ENCODE measurements at places on chromosomes 3 and 15. TPM values are rescaled to one million over a fixed set of nuclear protein-coding genes. Genes with fewer than 3 reads are reported as not detected.

The GCSAM gene
- polyA plus RNA-seq = not detected

The FEZF2 gene
- polyA plus RNA-seq = 0.02 TPM

The ARID3B gene
- polyA plus RNA-seq = 0.72 TPM

The PXK gene
- 49.6 TPM for polyA plus RNA-seq

The CCR3 gene
- 0.16 TPM for polyA plus RNA-seq

The GNAT1 gene
- not detected for polyA plus RNA-seq

The ALDH1L1 gene
- not detected for polyA plus RNA-seq

The GOLGA6L7 gene
- not detected for polyA plus RNA-seq

The TFRC gene
- polyA plus RNA-seq = 118 TPM

The SLC9C1 gene
- not detected for polyA plus RNA-seq

GRCh38 chr15:96699871-96700401 is 369.4 kb downstream of the NR2F2 start:
- DNase-seq = no peak

- DNase-seq = peak; percentile 86
These were observed 102.7 kb downstream of the TBC1D5 start for GRCh38 chr3:17639765-17640164.

DNA sequence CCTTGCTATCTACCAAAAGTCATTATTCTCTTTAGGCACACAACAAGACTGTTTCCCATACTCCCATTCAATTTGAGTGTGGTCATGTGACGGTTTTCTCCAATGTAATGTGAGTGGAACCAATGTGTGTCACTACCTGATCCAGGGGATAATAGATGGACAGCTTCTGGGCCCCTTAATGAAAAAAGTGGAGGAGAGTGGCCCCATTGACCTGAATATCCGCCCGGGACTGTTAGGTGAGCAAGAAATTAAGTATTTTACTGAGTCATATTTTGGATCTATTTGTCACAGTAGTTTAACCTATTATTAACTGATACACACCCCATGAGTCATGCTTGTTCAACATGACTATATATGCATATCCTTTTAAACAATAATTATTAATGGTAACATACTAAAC is 15.1 kb upstream of the ARID3B start:
- peak; percentile 70 for DNase-seq

- DNase-seq = no peak
These were observed 1.3 kb upstream of the ABCF3 start for GRCh38 chr3:184184546-184185230.

- DNase-seq = no peak
These were observed 62.7 kb upstream of the ICE2 start for GRCh38 chr15:60541481-60542299.

- DNase-seq = no peak
These were observed 51.9 kb downstream of the SERPINI1 start for GRCh38 chr3:167787440-167787839.

DNA sequence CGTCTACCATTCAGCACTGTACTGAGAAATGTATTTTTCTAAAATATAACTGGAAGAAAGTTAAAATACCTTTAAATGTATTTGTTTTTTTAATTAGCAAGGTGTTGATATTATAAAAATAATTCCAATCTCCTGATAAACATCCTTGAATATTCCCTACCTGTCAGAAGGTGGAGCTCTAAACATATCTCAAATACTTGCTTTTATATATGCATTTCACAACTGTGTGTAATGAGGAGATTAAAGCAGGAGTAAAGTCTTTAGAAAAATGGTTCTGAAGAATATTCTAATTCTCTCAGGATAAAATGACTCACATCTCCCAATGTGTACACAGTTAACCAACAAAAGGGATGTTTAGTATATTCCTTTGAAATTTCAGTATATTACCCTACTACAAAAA is 422.7 kb downstream of the PLCL2 start:
- no peak for DNase-seq

DNA sequence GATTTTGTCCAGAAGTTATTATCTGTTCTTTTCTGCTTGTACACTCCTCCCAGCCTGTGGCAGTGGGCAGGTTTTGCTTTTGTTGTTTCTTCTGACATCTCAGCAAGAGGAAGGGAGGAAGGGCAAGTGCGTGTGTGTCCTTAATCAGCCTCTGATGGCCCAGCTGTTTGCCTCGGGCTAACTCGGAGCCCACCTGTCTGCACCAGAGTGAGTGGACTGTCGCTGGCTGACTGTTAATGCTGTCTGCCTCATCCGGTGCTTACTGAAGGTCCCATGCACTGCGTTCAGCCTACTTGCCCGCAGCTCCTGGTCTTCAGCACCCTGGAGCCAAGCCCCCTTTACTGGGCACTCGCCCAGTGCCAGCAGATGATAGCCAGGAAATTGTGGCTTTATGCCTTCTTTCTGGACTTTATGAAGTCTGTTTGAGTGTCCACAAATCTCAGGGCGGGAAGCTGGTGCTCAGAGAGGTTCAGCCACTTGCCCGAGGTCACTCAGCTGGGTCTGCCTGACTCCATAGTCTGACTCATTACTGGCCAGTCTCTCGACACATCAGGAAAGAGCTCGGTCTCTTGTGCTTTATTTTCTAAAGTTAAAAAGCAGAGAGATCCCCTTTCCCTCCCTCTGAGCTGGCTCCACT is 89.5 kb downstream of the CHRNA7 start:
- no peak for DNase-seq

DNA sequence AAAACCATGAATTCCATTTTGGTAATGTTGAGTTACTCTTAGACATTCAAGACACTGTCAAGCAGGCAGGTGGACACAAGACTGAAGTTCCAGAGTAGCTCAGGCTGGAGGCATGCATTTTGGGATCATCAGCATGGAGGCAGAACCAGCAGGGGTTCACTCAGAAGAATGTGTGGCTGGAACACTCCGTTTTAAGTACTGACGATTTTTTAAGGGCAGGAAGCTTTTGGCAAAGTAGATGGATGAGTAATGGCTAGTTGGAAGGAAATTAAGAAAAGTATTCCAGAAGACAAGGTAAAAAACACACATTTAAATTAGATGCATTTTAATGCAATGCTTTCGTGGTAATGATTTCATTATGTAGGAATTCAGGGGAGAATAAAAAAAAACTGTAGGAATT is 420.4 kb downstream of the ROBO2 start:
- peak; percentile 82 for DNase-seq

DNA sequence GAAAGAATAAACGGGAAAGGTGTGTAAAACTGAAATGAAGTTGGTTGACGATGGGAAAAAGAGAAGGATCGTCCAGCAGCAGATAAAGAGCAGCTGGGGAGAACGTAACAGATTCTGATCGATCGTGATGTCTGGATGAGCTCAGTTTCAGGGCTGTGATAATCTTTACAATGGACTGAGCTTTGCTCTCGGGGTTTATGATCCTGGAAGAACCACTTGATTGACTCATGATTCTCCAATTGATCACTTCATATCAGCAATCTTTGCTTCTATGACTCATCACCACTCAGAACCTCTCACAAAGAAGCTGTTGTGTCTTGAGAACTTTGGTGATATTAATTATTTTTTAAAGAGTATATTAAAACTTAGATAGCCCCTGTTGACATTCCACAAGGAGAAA is 690.7 kb downstream of the TUSC7 start:
- no peak for DNase-seq

GRCh38 chr3:67325231-67325630 is 327.1 kb downstream of the KBTBD8 start:
- no peak for DNase-seq

- DNase-seq = no peak
These were observed 172.2 kb downstream of the PPM1L start for GRCh38 chr3:160928183-160928726.

DNA sequence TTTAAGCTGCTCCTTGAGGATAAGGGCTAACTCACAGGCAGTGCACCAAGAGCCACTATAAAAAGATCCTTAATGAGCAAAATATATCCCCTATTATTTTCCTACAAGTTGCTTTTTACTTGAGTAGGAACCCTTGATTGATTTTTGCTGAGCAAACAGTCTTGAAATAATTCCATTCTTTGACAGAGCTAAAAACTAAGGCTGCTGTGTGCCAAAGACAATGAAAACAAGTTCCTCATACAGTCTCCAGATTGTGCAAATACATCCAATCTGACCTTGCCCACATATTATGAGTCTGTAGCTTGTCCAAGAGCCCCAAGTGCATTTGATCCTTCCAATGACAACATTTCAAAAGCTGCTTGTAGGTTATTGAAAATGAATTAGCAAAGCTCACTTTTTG is 15.0 kb downstream of the PRKAR2A start:
- DNase-seq = no peak

DNA sequence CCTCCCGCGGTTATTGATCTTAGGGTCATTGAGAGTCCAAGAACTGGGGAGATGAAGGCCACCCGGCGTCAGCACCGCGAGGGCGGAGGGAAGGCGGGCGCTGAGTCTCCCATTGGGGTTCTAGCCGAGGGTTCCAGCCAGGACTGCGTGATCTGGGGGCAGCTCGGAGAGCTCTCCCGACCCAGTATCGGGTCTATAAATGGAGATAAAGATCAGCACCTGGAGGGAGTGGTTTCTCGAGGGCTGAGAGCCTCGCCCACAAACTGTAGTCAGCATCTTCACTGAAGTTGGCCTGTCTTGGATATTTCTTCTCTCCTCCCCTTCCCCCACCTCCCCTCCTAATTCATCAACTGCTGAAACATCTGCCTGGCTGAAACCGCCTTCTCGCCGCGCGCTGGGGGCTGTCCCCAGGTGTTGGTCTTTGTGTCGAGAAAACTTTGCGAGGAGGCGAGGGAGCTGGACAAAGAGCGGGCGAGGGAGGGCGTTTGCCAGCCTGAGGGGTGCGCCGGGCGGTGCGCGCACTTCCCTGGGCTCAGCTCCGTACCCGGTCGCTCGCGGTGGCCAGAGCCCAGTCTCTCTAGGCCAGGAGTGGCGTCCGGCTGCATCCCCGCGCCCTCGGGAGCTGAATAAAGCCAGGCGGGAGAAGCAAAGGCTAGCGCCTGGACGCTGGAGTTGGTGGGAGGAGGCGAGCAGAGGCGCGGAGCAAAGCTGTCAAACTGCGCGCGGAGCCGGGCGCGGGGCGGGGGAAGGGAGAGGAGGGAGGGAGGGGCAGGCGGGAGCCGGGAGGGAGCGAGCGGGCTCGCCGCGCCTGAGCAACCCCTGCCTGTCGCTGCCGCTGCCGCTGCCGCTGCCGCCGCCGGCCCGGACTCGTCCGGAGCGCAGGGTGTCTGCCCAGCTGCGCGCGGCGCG is at the start of gene ST8SIA2:
ST8SIA2 (plus strand) TSS at position 811 of the 909 bp plus-strand sequence. CDS start 184 bp downstream, outside the sequence.
- peak; percentile 57 for DNase-seq

GRCh38 chr3:122004107-122004506 is 17.9 kb downstream of the ILDR1 start:
- DNase-seq = no peak

DNA sequence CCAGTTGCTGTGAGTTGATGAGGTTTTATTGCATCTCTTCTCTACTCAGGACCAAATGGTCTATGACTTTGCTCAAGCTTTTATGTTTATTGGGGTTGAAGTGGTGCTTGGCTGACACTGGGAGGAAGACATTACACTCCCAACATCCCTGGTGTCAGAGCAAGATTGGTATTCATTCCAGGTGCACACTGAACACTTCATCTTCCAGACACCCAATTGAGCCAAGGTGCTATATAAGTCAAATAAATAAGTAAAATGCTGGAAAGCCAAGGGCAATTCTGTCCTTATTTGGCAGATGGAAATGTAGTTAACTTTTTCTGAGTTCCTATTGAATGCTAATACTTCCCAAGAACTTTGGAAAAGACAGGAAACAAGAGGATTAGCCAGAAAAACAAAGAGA is 53.2 kb upstream of the CDV3 start:
- no peak for DNase-seq

GRCh38 chr3:128100161-128100560 is 23.5 kb downstream of the RUVBL1 start:
- DNase-seq = no peak

GRCh38 chr15:70701891-70702568 is 61.3 kb downstream of the UACA start:
- DNase-seq = peak; percentile 71

GRCh38 chr3:68059628-68060152 is 405.3 kb upstream of the SUCLG2 start:
- DNase-seq = no peak

DNA sequence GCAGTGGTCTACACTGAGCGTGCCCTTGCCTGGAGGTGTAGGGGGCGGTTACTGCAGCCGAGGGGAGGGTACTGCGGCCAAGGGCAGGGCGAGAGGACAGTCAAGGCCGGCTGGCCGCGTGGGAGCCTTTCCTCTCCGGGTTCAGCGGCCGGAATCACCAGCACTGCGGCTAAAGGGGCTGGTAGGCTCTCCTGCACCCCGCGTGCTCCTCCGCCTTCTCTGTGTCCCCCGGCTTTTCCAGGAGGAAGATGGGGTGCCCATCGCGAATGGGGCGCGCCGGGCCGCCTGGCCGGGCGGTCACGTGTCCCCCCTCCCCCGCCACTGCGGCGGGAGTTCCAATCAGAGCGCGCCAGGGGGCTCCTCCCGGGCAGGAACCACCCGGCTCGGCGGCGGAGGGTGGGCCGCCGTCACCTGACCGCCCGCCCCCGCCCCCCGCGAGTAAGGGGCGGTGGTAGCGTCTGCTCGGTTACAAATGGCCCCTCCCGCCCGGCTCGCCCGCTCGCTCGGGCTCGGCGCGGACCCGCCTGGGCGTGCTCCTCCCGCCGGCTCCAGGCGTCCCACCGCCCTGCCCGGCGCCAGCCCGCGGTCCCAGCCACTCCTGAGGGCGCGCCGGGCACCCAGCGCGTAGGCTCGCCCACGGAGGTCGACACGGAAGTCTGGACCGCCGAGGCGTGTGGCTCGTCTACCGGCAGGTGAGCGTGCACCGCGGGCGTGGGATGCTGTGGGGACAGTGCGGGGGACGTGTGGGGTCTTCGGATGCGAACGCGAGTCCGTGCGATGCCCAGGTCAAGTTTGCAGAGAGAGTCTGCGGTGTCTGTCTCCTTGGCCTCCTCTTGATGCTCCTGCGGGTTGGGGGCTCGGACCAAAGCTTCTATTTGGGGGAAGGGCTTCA is 242.6 kb upstream of the TOPAZ1 start:
- peak; percentile 69 for DNase-seq

DNA sequence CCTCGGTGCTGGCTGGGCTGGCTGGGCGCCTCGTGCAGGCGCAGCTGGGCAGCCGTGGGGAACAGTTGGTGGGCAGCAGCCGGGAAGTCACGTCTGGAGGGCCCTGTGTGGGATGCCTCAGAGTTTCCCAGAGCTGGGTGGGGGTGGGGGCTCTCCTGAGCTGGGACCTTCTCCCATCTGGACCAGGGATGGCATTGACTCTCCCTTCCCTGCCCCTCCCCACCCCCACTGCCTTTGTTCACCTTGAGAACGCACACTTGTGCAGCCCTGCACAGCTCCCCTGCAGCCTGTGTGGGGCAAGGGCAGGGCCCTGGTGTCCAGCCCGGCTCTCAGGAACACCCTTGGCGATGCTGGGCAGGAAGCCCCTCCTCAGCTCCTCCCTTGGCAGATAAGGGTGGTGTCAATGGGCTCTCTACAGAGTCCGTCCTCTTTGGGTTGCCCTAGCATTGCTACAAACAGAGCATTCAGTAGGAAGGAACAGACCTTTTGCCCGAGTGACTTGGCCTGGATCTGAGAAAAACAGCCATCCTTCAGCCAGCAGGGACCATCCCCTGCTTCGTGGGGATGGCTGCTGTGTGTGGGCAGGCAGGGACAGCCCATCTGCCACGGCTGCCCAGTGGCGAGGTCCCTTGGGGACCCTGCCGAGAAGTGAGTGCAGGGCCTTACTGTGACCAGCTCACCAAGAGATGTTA is 25.5 kb upstream of the KLF13 start:
- no peak for DNase-seq

- DNase-seq = no peak
These were observed 498.1 kb upstream of the RGMA start for GRCh38 chr15:93587059-93587521.

GRCh38 chr3:165669504-165669903 is 167.7 kb downstream of the BCHE start:
- DNase-seq = peak; percentile 78

GRCh38 chr3:160069986-160070385 is 81.4 kb downstream of the IL12A start:
- DNase-seq = no peak

GRCh38 chr3:197302696-197303341 is 4.4 kb upstream of the DLG1 start:
- DNase-seq = peak; percentile 59
